Glutamatergic neuron (in vitro differentiated cells): ENCODE measurements at places on chromosomes 3 and 15. TPM values are rescaled to one million over a fixed set of nuclear protein-coding genes. Genes with fewer than 3 reads are reported as not detected.

DNA sequence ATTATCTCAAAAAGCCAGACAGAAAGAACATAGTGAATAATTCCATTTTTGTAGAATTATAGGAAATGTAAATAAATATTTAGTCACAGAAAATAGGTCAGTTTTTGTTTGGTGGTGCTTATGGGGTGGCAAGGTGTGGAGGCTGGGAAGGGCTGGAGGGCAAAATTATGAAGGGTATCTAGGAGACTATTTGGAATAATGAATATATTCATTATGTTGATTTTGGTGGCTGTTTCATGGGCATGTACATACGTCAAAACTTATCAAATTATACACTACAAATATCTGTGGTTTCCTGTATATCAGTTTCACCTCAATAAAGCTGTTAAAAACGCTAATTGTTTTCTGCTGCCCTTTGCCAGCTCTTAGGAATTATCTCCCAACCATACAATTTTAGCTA, 298.7 kb upstream of the GOLIM4 start:
- no peak for DNase-seq

Gene HTR3E
- not detected for total RNA-seq

Gene P2RY14
- not detected for total RNA-seq

Gene GXYLT2
- total RNA-seq, result 10.9 TPM

Gene DAZL
- 0.51 TPM for total RNA-seq

Gene CCDC39
- total RNA-seq, result not detected

- no peak for DNase-seq
Measured at GRCh38 chr3:149280671-149281349, 52.6 kb downstream of the TM4SF18 start.

DNA sequence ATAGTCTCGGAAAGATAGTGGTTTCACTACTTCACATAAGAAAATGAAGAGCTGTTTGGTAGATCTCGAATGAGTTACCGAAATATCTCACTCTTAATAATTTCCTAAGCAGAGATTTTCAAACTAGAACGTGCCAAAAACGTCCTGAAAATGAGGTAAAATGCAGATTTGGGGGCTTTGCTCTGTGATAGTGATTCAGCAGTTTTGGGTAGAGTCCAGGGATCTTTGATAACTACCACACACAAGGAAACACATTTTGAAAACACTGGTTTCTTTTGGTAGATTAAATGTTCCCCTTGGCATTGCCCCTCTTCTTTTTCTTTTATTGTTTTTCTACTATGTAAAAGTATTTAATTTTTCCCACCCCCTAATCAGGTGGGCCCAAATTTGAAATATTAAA, 125.9 kb downstream of the EBLN2 start:
- DNase-seq, result no peak

- no peak for DNase-seq
Measured at GRCh38 chr3:24360957-24361356, 133.7 kb downstream of the THRB start.
